ENCODE measurements at places on chromosomes 12 and 14. TPM values are rescaled to one million over a fixed set of nuclear protein-coding genes. Genes with fewer than 3 reads are reported as not detected.

DNA sequence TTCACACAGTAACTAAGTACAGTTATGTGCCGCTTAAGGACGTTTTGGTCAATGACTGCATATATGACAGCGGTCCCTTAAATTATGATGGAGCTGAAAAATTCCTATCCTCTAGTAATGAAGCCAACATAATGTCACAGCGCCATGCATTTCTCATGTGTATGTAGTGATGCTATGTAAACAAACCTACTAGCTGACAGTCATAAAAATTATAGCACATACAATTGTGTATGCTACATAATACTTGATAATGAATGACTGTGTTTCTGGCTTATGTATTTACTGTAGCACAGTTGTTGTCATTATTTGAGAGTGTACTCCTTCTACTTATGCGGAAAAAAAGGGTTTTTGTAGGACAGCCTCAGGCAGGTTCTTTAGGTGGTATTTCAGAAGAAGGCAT, 99.7 kb downstream of the DACT1 start:
- no peaks in the 10 kb centered on the region for H3K36me3 ChIP-seq
- H3K4me3 ChIP-seq: no peak overlapping the region
- no peak for DNase-seq
- H3K27ac ChIP-seq: no peak overlapping the region
- H3K27me3 ChIP-seq: no peaks in the 10 kb centered on the region
- peaks cover 1% of the 10 kb centered on the region for H3K4me1 ChIP-seq

DNA sequence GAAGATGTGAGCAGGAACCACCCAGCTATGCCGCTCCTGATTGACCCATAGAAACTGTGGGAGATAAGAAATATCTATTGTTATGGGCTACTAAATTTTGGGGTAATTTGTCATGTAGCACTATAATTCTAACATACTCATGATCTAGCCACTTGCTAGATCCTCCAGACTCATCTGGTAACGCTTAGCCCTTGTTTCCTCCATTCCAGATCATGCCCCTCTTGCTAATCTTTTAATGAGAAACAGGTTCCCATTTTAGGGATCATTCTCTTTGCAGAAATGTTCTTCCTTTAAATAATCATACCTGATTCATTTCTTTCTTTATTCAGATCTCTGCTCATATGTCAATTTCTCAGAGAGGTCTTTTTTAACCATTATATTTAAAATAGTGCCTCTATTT, 3.8 kb upstream of the ARHGDIB start:
- no peaks in the 10 kb centered on the region for H3K36me3 ChIP-seq
- no peak for DNase-seq
- no peaks in the 10 kb centered on the region for H3K27me3 ChIP-seq
- H3K4me1 ChIP-seq: peaks cover 17% of the 10 kb centered on the region

DNA sequence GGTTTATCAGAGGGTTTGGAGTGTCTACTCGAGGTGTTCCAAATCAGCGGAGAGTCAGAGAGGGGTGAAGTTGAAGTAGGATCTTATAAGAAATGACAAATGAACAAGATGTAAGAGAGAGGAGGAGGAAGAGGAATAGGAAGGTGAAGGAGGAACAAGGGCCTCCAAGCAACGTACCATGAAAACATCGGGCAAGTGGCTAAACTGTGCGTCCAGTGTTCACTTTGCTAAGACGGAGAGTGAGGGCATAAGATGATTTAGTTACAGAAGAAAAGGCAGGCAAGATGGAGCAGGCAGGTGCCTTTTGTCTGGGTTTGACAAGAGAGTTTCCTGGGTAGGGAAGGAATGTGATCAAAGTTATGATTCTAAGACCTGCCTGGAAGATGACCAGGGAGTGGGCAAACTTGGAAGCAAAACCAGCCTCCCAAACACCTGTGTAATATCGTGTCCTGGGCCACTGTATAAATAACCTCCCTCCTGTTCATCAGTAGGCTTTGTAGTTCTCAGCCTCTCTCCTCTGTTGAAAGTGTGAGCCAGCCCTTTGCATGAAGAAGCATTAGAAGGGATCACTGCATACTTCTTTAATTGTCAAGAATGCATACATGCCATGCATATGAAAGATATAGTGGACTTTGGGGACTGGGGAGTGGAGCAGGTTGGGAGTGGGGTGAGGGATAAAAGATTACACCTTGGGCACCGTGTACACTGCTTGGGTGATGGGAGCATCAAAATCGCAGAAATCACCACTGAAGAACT, 111.4 kb downstream of the ZFP36L1 start:
- H3K27ac ChIP-seq: peak overlapping the region; percentile 98
- H3K4me3 ChIP-seq: no peak overlapping the region
- H3K36me3 ChIP-seq: no peaks in the 10 kb centered on the region
- no peaks in the 10 kb centered on the region for H3K27me3 ChIP-seq

- peaks cover 68% of the 10 kb centered on the region for H3K4me1 ChIP-seq
- DNase-seq: peak; percentile 94
- peak overlapping the region; percentile 86 for H3K27ac ChIP-seq
- peaks cover 4% of the 10 kb centered on the region for H3K36me3 ChIP-seq
These were observed 35.1 kb upstream of the KCNH3 start for GRCh38 chr12:49503674-49504180.

DNA sequence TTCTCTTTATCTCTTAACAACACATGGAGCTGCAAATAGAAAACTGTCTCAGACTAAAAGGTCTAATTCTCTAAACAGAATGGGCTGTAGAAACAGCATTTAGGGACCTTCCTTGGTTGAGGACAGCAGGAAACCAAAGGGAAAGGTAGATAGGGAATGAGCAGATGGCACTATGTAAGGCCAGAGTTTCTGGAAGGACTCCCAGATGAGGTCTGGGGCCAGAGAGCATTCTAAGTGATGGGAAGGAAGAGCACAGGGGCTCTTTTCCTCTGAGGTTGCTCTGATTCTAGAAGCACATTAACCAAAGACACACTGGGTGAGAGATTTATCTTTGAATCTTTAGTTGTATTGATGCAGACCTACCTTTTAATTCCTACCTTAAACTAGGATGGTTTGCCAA, 79.4 kb downstream of the TPH2 start:
- no peaks in the 10 kb centered on the region for H3K27me3 ChIP-seq
- no peak overlapping the region for H3K4me3 ChIP-seq
- no peak for DNase-seq
- H3K27ac ChIP-seq: no peak overlapping the region

- no peaks in the 10 kb centered on the region for H3K27me3 ChIP-seq
- H3K36me3 ChIP-seq: peaks cover 5% of the 10 kb centered on the region
- H3K27ac ChIP-seq: no peak overlapping the region
- no peak for DNase-seq
These were observed 38.0 kb downstream of the DICER1 start for GRCh38 chr14:95119336-95119735.

DNA sequence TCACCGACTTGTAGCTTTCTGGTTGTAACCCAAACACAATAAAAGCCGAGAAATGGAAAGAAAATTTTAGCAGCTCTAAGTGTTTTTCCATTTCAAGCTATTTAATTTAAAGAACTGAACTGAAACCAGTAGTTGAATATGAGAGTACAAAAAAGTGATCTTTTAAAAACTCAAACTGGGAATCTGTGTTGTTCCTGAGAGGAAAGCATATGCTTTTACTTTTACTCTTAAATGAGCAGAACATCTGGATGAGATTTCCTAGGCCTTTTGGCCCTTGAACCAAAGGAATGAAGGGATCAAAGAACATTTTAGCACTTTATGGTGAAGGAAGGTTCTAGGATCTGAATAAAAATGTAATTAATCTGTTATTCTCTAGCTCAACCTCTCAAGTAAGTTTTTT, 1.3 kb downstream of the KERA start:
- no peaks in the 10 kb centered on the region for H3K27me3 ChIP-seq
- no peaks in the 10 kb centered on the region for H3K4me1 ChIP-seq
- no peak for DNase-seq
- no peak overlapping the region for H3K27ac ChIP-seq
- no peaks in the 10 kb centered on the region for H3K36me3 ChIP-seq

DNA sequence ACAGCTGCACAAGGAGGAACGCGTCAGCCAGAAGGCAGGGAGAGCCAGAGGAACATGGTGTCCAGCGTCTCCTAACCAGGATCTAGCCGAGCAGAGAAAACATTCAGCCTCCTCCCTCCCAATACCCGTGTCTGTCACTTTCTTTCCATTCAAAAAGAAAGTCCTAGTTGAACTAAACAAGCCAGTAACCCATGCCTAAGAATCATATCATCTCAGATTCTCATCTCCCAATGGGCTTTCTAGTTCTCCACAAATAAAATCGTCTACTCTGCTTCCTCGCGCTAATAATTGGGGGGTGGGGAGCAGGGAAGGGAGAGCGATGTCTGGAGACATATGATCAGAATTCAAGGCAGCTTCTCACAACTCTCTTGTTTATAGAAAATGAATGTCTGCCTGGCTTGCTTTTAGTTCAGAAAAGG, 7.4 kb downstream of the NKX2-1 start:
- no peak overlapping the region for H3K27ac ChIP-seq
- H3K36me3 ChIP-seq: no peaks in the 10 kb centered on the region
- DNase-seq: no peak
- no peaks in the 10 kb centered on the region for H3K4me1 ChIP-seq

- no peak for DNase-seq
- no peaks in the 10 kb centered on the region for H3K27me3 ChIP-seq
These were observed 507 bp upstream of the PTPN11 start for GRCh38 chr12:112418273-112418607.

DNA sequence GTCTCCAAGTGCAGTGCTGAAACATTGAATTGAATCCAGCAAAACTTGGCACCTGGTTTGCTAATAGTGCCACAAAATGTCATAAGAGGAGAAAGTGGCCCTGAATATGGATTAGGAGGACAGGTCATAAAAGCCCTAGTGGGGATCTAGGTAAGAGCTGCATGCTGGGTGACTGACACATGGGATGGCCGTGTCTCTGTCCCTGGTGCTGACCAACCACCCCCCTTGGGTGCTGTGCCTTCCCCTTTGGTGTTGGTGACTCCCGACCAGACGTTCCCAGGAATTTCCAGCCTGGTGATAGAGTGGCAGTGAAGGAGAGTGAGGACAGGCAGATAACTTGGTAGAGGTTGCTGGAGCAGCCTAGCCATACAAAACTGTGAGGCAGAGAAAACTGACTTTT, 142.8 kb downstream of the VRK1 start:
- DNase-seq: no peak
- no peaks in the 10 kb centered on the region for H3K27me3 ChIP-seq
- H3K4me3 ChIP-seq: no peak overlapping the region

DNA sequence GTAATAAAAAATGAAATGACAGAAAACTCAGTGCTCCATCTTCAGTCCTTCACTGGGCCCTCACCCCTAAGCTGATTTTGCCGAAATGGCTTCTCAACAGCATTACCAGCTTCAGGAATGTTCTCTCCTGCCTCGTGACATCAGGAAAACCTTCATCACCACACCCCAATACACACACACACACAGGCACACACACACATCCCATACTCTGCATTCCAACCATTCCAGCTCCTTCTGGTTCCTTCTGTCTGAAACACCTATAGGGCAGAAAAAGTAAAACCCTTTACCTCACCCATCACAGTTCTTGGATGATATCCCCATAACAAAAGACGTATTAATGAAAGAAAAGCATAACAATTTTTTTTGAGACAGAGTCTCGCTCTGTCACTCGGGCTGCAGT, 75.9 kb downstream of the CCDC60 start:
- H3K27me3 ChIP-seq: no peaks in the 10 kb centered on the region
- H3K4me3 ChIP-seq: no peak overlapping the region
- no peak for DNase-seq
- H3K4me1 ChIP-seq: no peaks in the 10 kb centered on the region
- no peak overlapping the region for H3K27ac ChIP-seq
- no peaks in the 10 kb centered on the region for H3K36me3 ChIP-seq

GRCh38 chr12:19440916-19441315, 1.6 kb downstream of the AEBP2 start:
- H3K4me3 ChIP-seq: peak overlapping the region; percentile 97
- peaks cover 13% of the 10 kb centered on the region for H3K4me1 ChIP-seq
- H3K36me3 ChIP-seq: no peaks in the 10 kb centered on the region
- DNase-seq: no peak
- peak overlapping the region; percentile 74 for H3K27ac ChIP-seq
- H3K27me3 ChIP-seq: peaks cover 6% of the 10 kb centered on the region

- no peak overlapping the region for H3K27ac ChIP-seq
- H3K4me1 ChIP-seq: peaks cover 16% of the 10 kb centered on the region
- no peaks in the 10 kb centered on the region for H3K36me3 ChIP-seq
- peaks cover 3% of the 10 kb centered on the region for H3K27me3 ChIP-seq
- DNase-seq: no peak
These were observed 80.4 kb upstream of the KCNA1 start for GRCh38 chr12:4829161-4829792.

DNA sequence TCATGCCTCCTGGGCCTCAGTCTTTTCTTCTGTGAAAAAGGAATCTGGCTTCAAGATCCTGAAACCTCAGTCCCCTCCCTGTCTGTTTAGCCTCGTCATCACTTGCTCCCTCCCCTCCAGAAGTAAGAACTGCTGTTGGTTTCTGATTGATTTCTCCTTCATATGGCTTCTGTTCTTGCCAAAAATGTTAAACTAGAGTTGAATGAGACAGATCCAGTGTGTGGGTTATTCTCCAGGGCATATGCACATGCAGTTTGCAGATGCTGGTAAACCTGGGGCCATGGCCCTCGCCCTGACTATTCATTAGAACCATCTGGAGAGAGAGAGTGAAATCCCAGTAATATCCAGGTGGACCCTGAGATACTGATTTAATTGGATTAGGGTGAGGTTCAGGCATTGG, 175.1 kb downstream of the TMEM132C start:
- no peaks in the 10 kb centered on the region for H3K36me3 ChIP-seq
- H3K27me3 ChIP-seq: no peaks in the 10 kb centered on the region
- no peaks in the 10 kb centered on the region for H3K4me1 ChIP-seq
- H3K27ac ChIP-seq: no peak overlapping the region
- H3K4me3 ChIP-seq: no peak overlapping the region

DNA sequence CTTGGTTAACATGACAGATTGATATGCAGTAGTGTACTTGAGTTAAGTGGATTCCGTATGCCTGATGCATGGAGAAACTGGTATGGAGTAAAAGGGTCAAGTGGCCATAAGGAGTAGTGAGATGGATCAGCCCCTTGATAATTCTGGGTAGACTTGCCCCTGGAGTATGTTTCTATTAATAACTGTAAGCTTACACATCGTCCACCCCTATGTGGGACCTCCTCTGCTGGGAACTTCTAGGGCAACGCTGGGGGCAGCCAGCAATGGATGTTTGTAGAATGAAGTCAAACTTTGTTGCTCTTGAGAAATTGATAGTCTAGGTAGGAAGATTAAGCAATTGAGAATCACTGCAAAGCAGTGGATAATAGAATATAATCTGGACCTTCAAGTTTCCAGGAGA, 3.5 kb downstream of the C12orf75 start:
- no peaks in the 10 kb centered on the region for H3K36me3 ChIP-seq
- H3K27me3 ChIP-seq: no peaks in the 10 kb centered on the region
- no peak overlapping the region for H3K4me3 ChIP-seq
- DNase-seq: no peak

The PMCH gene
- 1.8 TPM for total RNA-seq

The SLC2A14 gene
- total RNA-seq: not detected

The SYCP3 gene
- 0.25 TPM for total RNA-seq

The SPIC gene
- not detected for total RNA-seq

The PPP1R36 gene
- total RNA-seq: 0.51 TPM

The GPR84 gene
- total RNA-seq: not detected

The ADIPOR2 gene
- total RNA-seq: 57.3 TPM

The SSTR1 gene
- total RNA-seq: 1.4 TPM

The KIF26A gene
- 9.5 TPM for total RNA-seq

The RERGL gene
- total RNA-seq: not detected

The ACSM4 gene
- total RNA-seq: not detected

The POTEG gene
- not detected for total RNA-seq

The RERG gene
- total RNA-seq: not detected

The TRHDE gene
- total RNA-seq: not detected

The SLC7A8 gene
- 1.1 TPM for total RNA-seq

Data from endothelial cell of umbilical vein (primary cell).